ENCODE measurements at places on chromosomes 4 and X.

GRCh38 chrX:20066968-20067708, 49.6 kb downstream of the MAP7D2 start:
- no peak for DNase-seq

DNA sequence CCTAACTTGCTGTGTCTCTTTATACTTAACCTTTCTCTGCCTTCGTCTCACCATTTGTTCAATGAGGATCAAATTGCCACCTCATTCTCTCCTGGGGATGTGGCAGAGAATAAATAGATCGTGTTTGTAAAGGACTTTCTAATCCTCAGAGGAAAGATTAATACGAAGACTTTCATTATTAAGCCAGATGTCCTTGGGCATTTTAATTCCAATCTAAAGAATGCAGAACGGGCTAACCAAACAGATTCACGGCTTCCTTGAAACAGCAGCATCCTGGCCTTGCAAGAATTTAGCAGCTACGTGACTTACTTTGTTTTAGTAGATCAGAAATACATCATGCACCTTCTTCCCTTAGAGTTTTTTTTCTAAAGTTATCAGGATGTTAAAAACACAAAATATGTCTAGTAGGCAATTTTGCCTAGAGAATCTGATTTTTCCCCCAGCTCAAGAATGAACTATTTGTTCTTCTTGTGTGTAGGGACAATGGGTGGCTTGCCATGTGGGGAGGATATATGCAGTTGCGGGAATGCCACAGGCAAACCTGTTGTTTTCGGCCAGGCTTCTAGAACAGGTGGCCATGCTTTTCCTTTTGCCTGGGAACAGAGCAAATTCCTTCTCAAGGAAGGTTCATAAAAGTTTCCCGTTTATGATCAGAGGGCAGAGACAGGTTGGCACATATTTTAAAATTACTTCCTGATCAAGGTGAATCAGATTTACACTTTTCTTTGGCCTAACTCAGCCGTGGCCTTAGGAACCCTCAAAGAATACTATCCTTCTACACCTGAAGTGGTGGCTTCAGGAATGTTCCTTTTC, 3.0 kb downstream of the MID1 start:
- DNase-seq, result no peak

DNA sequence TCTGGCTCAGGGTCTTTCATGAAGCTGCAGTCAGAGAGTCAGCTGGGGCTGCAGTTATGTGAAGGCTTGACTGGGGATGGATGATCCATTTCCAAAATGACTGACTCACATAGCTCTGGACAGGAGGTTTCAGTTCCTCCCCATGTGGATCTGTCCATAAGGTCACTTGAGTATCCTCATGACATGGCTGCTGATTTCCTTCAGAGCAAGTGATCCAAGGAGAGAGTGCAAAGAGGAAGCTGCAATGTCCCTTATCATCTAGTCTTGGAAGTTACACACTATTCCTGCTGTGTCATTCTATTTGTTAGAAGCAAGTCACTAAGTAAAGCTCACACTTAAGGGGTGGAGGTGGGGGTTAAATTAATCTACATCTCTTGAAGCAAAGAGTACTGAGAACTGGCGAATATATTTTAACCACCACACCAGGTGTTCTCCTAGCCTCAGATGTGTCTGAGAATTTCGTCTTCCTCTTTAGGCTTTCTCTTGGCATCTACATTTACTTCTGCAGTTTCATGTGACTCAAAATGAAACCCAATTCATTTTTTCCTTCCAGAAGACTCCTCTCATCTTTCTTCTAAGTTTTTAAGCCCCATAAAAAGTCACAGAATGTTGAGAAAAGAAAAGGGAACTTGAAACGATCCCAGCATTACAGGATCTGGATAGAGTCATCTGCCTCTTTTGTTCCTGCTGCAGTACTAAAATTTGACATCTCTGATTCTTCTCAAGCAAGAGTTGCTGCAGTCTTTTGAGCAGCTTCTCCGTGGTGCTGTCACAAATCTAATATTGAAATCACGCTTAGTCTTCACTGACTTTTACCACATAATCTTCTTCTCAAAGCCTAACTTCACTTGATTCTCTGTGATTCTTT, 3.8 kb upstream of the GRPR start:
- DNase-seq, result no peak

GRCh38 chr4:16226816-16227461, 668 bp upstream of the TAPT1 start:
- peak; percentile 61 for DNase-seq

DNA sequence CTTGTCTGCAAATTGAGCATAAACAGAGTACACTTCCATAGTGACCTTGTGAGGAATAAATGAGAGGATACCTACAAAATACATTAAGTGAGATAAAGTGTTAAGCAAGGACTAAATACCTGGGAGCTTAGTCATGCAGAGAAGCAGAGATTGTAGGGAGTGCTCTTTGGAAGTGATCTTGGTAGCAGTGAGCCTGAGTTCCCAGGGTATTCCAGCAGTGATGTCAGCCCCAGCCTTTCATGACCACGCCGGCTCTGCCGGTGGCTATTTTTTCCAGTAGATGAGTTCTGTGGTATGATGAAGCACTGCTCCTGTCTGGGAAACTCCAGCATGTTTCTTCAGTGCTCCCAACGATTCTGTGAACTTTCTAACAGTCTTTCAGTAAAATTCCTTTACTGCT, 391.5 kb upstream of the IGFBP7 start:
- DNase-seq, result no peak

- no peak for DNase-seq
Observed at GRCh38 chr4:137961051-137961438, 281.1 kb downstream of the SLC7A11 start.

DNA sequence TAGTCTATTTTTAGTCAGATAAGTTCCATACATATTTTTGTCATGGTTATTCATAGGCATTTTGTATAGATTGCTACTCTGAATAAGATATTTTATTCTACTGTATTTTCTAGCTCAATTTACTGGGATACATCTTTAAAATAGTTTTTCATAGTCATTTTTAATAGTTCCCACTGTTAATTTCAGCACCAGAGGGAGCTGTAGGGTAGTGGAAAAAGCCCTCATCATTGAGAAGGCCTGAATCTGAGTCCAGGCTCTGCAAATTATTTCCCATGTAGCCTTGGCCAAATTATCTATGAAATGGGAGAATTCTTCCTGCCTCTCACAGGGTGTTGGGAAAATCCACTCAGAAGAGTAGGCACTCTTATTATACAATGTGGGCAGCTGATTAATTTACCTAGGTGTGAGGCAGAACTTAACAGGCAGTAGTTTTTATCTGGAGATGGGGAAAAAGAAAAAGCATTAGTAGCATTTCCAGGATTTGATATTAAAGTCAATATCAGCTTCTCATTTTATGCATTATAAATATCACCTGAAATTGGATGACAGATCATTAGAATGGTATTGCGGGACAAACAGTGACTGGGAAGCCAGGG, 102.9 kb upstream of the PAQR3 start:
- DNase-seq, result no peak

- no peak for DNase-seq
Observed at GRCh38 chr4:102809691-102810090, 17.7 kb downstream of the UBE2D3 start.

DNA sequence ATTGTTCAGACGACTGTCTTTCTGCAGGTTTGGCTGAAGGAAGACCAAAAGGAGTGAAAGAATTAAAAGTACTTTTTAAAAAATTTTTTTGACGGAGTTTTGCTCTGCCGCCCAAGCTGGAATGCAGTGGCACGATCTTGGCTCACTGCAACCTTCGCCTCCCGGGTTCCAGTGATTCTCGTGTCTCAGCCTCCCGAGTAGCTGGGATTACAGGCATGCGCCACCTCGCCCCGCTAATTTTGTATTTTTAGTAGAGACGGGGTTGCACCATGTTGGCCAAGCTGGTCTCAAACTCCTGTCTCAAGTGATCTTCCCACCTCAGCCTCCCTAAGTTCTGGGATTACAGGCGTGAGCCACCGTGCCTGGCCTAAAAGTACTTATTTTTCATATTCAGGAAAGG, 86.3 kb downstream of the ITIH6 start:
- no peak for DNase-seq

DNA sequence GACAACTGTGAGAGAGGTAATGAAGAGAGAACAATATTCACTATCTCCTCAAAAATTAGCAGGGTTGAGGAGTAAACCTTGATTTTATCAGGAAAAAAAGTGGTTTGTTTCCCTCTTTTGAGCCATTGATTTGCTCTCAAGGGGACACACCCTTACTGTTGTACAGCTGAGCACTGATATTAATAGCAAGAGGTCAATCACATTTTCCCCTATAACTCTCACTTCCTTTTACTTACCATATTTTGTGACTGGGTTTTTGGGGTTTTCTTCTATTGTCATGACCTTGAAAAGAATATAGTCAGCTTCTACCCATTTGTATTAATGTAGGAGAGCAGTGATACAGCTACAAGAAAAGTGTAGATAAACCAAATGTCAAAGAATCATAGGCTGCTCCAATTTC, 70.2 kb upstream of the LONRF3 start:
- no peak for DNase-seq

- no peak for DNase-seq
Observed at GRCh38 chrX:66015900-66016689, 23.8 kb downstream of the VSIG4 start.

DNA sequence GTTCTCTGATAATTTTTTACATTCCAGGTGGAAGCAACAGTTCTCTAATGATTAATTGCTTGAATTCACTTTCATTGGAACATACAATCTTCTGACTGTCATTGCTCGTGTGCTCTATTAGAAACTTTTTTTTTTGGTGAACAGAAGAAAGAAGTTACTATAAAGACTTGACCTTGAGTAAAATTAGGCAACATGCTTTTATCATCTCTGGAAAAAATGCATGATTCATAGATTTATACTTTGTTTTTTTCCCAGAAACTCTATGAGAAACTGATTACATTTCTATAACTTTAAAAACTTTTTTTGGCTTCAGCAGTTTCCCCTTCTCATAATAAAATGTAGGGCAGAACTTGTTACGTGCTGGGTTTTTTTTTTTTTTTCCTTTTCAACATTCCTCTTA, 167.6 kb downstream of the ARHGAP10 start:
- no peak for DNase-seq

GRCh38 chr4:106868381-106869035, 167.6 kb downstream of the DKK2 start:
- DNase-seq, result no peak

- no peak for DNase-seq
Observed at GRCh38 chr4:148162519-148162918, 279.7 kb downstream of the NR3C2 start.

DNA sequence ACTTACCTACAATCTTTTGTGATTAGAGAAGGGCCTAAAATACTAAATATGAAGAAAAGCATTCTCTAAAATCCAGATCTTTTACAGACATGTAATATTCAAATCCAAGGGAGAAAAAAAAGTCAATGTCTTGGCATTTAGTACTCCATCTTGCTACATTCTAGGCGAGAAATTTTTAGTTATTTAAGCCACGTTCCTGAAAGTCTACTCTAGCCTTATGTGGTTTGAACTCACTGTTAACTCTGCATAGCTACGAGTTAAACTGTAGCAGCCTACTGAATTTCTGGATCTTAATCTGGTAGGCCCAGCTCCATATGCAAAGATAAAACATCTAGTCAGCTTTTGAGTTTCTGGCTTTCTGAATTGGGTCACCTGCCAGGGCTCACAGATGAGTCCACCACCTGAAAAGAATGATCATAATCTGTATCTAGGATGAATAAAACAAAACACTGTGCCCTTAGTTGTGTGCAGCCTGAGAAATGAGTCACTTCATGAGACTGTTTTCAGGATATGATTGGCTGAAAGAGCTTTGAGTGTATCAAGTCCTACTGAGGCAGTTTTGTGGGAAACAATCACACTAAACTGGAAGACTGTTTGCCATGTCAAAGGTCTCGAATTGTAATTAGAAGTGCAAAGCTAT, 3.2 kb upstream of the NEK1 start:
- no peak for DNase-seq

- no peak for DNase-seq
Observed at GRCh38 chrX:16743604-16744325, 24.4 kb downstream of the SYAP1 start.

DNA sequence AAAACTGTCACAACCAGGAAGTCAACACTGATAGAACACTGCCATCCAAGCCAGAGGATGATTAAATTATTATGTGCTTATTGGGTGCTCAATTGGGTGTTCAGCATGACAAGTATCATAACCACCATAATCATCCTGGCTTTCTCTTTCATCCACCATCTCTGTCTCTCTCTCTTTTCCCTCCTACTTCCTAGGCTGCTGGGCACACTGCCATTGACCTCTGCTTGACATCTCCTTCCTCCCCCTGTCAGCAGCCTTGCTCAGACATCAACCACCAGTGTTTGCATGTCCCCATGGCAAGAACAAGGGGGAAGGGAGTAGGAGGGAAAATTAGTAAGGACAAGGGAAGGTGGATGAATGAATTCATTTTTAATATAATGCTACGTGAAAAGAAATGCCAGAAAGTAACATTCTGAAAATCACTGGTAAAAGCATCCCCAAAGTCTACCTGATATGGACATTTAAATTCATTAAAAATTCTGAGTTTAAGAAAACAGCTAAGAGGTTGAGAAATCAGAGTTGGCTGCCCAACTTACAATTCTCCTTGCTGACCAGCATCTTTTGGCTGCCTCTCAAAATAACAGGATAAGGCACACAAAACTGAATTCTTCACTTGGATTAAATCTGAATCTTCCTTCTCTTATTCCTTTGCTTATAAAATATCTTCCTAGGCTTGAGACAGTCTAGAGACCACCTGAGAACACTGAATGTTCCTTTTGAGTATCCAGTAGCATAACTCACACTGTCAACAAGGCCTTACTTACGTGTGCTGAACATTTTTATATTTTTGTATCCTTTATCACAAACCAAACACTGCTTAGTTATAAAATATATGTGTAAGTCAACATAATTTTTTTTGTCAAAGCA, 48.5 kb downstream of the SNCA start:
- DNase-seq, result no peak

- no peak for DNase-seq
Observed at GRCh38 chr4:165440415-165441158, 61.8 kb downstream of the CPE start.

- DNase-seq, result no peak
Observed at GRCh38 chrX:151776181-151776731, 41.7 kb downstream of the CNGA2 start.

GRCh38 chrX:48784726-48785125, 1.7 kb upstream of the GATA1 start:
- no peak for DNase-seq

- no peak for DNase-seq
Observed at GRCh38 chrX:141467442-141467841, 117.1 kb downstream of the SPANXA1 start.

GRCh38 chrX:119194621-119195020, 41.5 kb upstream of the PGRMC1 start:
- no peak for DNase-seq

DNA sequence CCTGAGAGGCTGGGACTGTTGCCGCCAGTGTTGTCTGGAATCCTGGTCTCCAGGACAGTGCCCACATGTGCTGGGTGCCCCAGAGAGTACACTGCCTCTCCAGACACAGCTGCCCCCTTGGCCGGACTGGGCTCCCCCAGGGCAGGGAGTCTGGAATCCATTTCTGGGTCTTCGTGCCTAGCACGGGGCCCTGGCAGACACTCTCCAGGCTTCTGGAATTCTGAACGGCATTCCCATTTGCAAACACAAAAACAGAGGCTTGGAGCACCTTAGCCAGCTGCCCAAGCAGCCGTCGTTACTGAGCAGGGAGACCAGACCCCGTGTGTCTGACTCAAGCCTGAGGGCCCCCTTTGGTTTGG, 20.8 kb downstream of the HMX1 start:
- no peak for DNase-seq

All from stimulated activated naive CD8-positive, alpha-beta T cell treated with anti-CD3 and anti-CD28 coated beads, Interleukin-15, Interleukin-2, amounts not matched to agents 100 U/mL and 50 U/mL, for 24 hours (primary cell).